A549 treated with DMSO at 1 μM for 4 hours (cell line): ENCODE measurements at places on chromosomes 7 and 10. TPM values are rescaled to one million over a fixed set of nuclear protein-coding genes. Genes with fewer than 3 reads are reported as not detected.

CDHR3 gene
- 4.5 to 5.9 TPM (median 5.6 TPM) in 5 replicates for total RNA-seq

OPN4 gene
- not detected in 5 replicates for total RNA-seq

PAPSS2 gene
- 24.4 to 31.0 TPM (median 28.1 TPM) in 5 replicates for total RNA-seq

HOXA10 gene
- total RNA-seq, result 5.8 to 8.6 TPM (median 7.4 TPM) in 5 replicates

CALML3 gene
- total RNA-seq, result not detected in 5 replicates

CEP55 gene
- 56.8 to 76.0 TPM (median 71.2 TPM) in 5 replicates for total RNA-seq

TFAM gene
- total RNA-seq, result 74.8 to 86.4 TPM (median 84.7 TPM) in 5 replicates
